ENCODE measurements at places on chromosomes 5 and 9.

DNA sequence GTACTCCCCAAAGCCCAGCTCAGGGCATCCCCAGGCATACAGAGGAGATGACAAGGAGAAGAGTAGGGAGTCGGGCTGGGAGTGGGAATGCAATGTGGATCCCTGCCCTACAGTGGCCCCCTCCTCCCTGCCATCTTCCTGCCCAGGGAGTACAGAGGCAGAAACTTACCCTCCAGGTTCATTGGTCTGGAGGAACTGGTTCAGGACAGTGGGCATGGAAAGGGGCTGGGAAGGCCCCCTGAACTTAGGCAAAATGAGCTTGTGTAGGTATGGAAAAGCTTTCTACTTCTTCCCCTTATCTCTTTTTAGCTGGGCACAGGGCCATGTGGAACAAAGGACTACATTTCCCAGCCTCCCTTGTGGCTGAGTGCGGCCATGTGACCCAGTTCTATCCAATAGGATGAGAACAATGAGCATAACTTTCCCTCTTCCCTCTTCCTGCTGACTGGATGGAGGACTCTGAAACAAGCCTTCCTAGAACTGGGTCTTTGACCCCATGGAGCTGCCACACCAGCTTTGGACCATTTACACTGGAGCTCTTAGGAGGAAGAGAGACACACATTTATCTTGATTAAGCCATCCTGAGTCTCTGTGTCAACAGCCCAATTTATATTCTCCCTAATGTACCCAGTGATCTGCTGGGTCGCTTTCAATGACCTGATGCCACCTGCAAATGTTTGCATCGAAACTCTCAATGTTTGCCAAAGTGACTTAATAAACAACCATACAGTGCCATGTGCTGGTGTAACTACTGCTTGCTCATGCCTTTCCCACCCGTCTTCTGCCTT is 25.0 kb upstream of the HMCN2 start:
- DNase-seq, result no peak

DNA sequence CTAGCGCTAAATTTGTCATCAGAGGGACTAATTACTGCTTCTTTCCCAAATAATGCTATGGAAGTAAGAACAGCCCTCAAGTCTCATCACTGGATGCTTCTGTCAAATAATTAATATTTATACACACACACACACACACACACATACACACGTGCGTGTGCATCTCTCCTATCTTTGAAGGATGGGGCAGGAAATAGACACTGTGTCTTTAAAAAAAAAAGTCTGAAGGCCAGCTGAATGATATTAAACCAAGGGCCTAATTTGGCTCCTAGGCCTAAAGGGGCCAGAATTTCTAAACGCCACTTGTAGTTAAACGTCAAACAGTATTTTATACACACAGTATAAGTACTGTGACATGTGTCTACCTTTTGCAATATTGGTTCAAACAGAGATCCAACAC is 3.3 kb downstream of the SLF1 start:
- DNase-seq, result no peak

GRCh38 chr5:2141254-2142000 is 258.7 kb upstream of the IRX4 start:
- DNase-seq, result no peak

DNA sequence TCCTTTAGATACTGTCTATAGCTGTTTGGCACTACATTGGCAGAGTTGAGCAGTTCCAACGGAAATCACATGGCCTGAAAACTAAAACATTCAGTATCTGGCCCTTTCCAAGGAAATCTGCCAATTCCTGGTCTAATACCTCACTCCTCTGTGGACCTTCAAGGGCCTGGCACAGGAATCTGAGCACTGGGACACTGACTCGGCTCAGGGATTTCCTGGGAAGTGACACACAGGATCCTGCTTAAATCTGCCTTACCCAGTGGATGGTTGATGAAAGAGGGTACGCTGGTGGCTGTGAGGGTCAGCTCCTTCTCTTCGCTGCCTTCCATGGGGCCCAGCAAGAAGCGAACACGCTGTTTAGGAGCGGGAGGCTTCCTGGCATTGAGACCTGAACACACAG is 904 bp downstream of the TRUB2 start:
- DNase-seq, result no peak

- no peak for DNase-seq
Measured at GRCh38 chr5:127699416-127699815, 3.8 kb upstream of the CCDC192 start.

GRCh38 chr5:145960166-145960565 is 23.8 kb downstream of the SH3RF2 start:
- DNase-seq, result no peak

DNA sequence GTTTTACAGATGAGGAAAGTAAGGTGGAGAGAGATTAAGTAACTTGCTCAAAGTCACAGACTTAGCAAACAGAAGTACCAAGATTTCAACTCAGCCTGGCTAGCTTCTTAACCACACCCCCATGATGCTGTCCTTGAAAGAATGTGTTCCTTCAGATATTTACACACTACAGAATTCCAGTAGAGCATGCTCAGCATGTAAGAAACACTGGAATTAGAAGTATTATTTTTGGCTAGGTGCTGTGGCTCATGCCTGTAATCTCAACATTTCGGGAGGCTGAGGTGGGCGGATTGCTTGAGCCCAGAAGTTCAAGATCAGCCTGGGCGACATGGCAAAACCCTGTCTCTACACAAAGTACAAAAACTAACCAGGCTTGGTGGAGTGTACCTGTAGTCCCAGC is 142.4 kb downstream of the EDIL3 start:
- DNase-seq, result no peak

DNA sequence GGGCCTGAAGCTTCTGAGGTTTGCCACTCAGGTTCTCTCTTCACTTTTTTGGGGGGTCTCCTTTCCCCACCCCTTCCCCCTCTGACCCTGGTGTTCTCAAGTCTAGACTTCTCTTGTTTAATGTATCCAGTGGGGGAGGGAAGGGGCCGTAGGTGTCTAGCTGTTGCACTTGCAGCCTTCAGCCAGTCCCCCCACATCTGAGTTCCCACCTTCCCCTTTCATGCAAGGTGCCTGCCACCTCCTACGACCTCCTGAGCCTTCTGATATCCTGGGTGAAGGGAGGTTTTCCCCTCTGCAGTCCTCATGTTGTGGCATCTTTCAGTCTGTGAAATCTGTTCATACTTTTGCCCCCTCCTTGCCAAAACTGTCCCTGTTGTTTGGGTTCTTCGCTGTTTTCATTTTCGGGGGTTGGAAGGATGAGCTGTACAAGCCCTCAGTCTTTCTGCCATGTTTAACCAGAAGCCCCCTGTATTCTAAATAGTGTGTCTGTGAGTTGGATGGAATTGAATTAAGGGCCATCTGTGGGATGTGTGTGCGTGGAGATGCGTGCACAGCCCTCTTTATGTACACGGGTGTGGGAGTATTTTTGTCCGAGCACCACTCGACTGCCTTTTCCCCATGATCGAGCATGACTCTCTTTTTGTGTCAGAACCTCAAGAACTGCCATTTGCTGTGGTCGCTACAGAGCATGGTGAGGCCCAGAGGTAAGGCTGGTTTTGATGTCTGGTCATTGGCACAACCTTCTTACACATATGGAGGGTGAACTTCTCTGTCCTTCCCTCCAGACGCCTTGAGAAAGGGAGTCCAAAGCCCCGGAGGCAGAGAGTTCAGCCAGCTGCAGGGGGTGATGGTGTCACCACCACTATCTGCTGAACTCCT is 23.6 kb downstream of the PRRC2B start:
- DNase-seq, result no peak

DNA sequence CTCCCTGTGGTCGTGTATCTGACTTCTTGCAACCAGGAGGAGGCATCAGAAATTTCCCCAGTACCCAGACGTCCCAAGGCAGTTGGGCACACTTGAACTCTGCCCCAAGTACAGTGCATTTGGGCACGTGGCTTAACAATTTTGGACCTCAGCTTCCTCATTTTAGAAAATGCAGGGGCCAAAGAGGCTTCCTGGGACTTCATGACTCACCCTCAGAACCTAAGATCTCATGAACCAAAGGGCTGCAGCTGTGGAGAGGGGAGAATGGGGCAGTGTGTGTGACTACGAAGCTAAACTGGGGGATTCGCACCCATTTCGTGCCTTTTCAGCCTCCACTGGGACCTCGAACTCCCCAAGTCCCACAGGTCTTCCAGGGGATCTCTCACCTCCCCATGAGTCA is 59.2 kb downstream of the SYK start:
- DNase-seq, result no peak

DNA sequence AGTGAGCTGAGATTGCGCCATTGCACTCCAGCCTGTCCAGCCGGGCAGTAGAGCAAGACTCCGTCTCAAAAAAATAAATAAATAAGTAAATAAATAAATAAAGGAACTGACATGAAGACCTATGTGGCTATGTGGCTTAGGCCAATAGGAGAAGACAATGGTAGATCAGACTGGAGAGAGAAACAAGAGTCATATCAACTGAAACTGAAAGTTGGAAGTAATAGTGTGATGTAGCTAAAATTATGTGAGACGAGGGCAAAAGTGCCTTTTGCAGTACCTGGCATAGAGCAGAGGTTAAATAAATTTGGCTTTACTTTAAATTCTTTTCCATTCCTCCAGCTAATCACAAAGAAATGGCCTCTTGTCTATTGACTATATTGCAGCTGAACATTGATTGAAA is 7.3 kb downstream of the FBP2 start:
- DNase-seq, result no peak

DNA sequence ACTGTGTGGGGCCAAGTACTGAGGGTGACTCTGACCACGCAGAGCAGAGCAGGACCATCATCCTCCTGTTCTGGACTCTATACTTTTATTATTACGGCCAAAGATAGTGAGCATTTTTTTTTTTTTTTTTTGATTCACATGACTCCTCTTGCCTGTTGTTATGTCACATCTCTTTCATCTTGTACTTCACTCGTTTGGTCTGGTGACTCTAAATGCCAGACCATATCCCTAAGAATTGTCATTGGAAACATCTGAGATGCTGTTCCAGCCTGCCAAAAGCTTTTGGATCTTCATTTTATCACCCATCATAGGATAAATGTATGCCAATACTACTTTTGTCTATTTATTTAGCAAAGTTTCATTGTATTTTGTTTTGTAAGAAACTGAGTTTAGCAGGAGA is 168.2 kb upstream of the RAI14 start:
- DNase-seq, result no peak

- DNase-seq, result no peak
Measured at GRCh38 chr9:116151966-116152381, 1.6 kb upstream of the PAPPA start.

DNA sequence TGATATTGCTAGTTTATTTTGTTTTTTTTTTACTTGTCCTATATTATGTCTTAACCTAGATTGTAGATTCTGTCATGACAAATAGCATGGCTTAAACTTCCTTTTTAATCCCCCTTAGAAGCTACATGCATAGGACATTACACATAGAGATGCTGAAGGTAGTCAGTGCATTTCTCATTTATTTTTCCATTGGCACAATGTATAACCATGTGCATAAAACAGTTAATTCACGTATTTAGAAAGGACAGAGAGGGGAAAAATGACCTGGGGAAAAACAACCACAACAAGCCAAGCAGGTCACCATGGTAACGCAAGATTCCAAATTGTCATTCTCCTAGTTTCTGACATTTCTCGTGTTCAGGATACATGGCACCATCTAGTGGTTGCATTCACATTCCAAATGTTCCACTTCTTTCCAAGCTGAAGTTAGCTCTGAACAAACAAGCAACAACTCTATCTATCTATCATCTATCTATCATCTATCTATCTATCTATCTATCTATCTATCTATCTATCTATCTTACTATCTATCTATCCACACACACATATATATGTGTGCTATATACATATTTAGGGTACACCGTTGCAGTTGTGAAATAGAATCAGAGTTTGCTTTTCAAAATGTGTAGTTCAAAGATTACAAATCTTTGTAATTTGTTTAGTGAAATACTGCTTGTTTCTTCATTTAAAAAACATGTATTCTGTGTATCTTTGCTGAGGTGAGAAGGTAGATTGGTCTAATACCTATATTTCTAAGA is 487.2 kb upstream of the ST8SIA4 start:
- no peak for DNase-seq

DNA sequence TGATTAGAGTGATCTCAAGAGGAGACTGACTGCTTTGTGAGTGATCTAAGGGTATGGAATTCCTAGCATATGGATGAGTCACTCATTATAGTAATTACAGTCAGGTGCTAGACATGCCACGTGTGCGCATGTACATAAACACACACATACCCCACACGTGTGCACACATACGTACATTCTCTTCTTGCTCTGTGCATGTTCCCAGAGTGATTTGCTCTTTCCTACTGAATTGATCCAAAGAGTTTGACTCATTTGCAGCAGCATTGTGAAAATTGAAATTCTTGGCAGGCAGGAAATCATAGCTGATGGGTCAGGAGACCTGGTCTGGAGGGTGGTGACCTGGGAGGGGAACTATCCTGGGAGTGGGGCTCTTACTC is 63.8 kb downstream of the ANGPTL2 start:
- DNase-seq, result no peak

- DNase-seq, result peak; percentile 89
Measured at GRCh38 chr9:129626079-129626624, at the start of gene NTMT1. NTMT1 (plus strand) TSS chr9:129626163; CDS start chr9:129632704, 6,541 bp downstream.

- DNase-seq, result no peak
Measured at GRCh38 chr5:113249206-113249605, 185.6 kb downstream of the TSSK1B start.

DNA sequence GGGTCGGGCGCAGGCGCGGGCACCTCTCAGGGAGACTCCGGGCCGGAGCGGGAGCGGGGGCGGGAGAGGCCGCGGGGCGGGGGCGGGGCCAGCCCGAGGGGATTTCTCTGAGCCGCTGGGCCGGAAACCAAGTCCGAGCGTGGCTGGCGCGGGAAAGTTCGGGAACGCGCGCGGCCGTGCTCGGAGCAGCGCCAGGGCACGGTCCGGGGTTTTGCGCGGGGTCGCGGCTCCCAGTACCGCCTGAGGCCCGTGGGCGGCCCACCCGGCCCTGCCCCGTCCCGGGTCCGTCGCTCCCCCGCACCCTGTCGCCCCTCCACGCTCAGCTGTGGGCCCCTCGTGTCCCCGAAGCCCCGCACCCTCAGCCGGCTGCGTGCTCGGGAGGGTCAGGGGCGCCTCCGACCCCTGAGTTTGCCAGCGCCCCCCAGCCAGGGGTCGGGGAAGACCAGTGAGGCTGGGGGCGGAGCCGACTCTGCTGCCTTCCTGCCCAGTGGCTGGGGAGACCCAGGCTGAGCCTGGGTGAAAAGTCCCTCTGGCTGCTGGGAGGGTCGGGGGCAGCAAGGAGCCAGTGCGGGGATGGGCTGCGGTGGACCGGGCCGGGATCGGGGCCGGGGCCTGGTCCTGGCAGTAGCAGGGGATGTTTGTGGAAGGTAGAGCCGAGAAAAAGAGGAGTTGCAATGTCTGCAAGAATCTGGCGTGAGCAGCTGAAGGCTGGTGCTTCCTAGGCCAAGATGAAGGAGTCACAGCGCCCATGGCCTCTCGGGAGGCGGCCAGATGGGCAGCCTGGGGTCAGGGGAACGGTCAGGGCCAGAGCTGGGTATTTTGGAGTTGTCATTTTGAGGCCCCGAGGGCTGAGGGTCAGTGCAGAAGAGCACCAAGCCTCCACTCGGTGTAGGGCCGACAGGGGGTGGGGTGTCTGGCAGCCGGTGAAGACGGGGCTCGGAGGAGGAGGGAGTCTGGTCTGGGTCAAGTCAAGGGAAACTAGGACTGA is 588 bp downstream of the TRAF2 start:
- DNase-seq, result no peak

- no peak for DNase-seq
Measured at GRCh38 chr9:121840838-121841760, 189.7 kb downstream of the DAB2IP start.
